ENCODE measurements at places on chromosomes 12 and 14.

- no peak for DNase-seq
These were observed 148.7 kb upstream of the KRR1 start for GRCh38 chr12:75660107-75660530.

DNA sequence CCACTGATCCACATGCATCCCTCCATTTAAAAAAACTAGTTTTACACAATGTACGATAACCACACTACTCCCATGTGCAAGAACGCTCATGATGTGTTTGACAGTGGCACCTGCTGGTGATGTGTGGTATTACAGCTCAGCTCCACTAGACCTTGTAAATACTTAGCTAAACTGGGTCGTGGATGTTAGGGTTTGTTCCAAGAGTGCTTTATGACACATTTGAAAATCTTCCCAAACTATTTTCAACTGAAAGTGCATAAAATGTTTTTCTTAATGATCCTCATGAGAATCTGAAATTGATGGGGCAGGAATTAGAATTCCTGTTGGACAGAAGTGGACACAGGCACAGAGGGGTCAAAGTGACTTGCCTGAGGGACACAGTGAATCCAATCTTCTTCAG lies 99.2 kb downstream of the SCARB1 start:
- no peak for DNase-seq

- DNase-seq, result no peak
These were observed 32.3 kb downstream of the DDX51 start for GRCh38 chr12:132111654-132112304.

GRCh38 chr12:110281549-110282299 lies 677 bp downstream of the ATP2A2 start:
- DNase-seq, result peak; percentile 61

GRCh38 chr12:63870838-63871237 lies 26.3 kb downstream of the SRGAP1 start:
- no peak for DNase-seq

DNA sequence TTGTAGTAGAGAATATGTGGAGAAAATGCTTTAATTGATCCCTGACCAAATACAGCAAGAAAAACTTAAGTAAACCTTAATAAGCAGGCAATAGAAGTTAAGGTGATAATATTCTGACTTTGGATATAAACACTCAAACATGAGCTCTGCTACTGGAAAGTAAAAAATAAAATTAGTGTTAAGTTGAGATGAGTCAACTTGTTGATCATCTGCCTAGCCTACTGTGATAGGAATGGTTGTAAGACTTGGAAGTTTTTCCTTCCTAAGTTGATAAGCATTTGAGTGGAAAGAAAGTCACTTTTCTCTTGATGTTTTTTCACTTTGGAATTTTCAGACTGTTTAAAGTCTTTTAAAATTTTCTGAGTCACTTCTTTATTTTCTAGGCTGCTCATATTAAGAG lies 26.0 kb downstream of the ADIPOR2 start:
- no peak for DNase-seq

DNA sequence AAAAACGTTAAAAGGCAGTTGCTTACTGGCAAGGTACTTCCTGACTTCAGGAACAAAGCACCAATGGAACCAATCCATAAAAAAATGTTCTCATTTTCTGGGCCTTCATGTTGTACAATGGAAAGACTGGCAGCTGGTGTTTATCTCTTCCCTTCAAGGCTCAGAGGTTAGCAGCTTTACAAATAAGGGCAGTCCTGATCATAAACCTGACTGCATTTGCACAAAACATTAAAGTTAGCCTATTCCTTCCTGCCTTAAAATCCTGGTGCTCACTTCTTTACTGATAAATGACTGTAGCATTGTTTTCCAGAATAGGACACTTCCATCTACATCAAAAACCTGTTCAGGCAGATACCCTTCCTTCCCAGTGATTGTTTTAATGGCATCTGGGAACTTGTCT lies 19.2 kb downstream of the IL26 start:
- DNase-seq, result no peak

GRCh38 chr12:7122811-7123769 lies 5.6 kb downstream of the RBP5 start:
- peak; percentile 44 for DNase-seq

- DNase-seq, result no peak
These were observed 91.6 kb upstream of the PAWR start for GRCh38 chr12:79782172-79782900.

DNA sequence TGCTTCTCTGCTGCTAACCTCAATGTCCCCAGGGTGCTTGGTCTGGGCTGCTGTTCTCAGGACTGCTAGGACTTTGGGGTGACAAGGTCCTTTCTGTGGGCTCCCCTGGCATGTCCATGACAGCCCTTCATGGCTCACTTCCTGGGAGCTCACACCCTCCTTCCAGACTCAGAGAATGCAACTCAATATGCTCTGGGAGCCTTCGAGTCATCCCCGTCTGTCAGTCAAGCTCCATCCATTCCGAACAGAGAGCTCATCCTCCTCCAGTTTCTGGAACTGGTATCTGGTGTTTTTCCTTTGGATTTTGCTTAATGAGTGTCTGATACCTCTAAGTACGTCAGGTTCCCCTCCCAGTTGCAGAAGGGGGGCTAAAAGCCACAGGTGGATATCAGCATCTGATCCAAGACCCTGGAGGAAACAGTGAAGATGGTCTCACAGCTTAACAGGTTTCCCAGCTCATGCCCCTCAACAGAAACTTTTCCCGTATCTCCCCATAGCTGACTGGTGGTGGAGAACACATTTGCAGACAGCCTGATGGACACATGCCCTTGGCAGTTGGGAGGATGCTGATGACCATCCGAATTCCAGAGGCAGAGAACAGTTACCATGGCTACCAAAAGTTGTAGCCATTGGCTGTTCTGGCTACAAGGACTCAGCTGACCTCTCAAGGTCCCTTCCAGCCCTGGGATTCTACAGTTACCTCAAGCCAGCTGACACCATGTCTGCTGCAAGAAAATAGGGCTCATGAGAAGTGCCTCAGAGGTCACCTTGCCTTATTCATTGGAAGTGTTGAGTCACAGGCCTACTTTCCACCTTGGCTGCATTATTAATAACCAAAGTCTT lies 9.5 kb upstream of the RAB35 start:
- DNase-seq, result no peak

DNA sequence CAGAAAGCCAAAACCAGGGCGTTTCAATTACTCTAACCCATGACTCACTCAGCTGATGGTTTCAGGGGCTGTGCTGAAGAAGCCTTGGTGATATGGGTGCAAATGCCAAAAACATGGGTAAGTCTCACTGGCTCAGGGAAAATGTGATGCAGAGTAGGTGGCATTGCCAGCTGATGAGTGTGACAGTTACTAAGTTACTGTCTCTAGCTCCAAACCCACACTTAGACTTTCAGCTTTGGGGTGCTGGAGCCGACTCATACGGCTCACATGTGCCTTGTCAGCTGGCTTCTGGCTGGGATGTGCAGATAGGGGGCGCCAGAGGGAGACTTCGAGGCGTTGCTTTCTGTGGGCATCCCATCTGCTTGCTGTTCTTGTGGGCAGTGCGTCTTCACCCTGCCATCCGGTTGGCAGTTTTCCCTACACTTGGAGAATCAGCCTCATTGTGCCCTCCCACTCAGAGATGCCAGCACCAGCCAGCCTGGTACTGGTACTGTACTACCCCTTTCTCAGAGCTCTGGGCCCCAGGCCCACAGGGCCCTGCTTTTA lies 11.1 kb upstream of the KRT7 start:
- DNase-seq, result peak; percentile 28

DNA sequence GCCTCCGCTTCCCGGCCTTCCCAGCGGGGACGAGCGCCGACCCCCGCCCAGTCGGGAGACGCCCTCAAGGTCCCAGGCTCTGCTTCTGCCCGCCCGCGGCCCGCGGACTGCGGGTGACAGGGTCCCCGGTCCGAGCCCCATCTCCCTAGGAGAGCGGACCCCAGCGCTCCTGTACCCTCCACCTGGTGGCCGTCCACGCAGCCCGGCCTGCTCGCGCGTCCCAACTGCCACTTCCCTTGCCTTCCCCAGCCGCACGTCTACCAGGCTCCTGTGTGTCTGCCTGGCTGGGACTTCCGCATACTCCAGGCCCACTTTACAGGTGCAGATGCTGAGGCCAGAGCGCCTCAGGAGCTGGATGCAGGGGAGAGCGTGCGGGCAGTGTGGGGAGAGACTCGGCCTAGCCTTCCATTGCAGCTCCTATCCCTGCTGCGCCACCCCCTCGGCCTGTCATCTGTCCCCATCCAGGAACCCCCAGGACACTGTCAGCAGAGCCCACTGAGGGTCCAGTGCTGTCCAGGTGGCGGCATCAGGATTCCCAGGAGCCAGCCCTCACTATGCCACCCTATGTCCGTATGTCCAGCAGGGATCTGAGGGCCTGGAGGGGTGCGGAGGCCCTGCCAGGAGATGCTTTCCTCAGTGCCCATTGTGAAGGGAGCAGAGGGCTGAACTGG lies 8.0 kb upstream of the ANKRD9 start:
- DNase-seq, result peak; percentile 34

DNA sequence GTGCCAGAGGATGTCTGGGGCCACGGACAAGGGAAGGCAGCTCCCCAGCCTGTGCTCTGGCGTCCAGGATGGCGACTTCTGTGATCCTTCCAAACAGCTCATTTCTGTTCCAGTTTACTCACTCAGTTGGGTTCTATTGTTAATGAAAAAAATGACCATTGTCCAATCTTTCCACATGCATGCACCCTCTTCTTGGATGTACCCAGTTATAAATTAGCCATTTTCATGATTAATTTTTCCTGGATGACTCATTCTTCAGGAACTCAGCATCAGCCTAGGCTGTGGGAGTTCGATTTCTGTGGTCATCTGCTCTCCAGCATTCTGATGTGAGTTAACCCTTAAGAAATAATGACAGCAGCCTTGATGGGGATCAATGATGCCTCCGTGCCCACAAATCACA lies 926.8 kb downstream of the BCL11B start:
- no peak for DNase-seq

DNA sequence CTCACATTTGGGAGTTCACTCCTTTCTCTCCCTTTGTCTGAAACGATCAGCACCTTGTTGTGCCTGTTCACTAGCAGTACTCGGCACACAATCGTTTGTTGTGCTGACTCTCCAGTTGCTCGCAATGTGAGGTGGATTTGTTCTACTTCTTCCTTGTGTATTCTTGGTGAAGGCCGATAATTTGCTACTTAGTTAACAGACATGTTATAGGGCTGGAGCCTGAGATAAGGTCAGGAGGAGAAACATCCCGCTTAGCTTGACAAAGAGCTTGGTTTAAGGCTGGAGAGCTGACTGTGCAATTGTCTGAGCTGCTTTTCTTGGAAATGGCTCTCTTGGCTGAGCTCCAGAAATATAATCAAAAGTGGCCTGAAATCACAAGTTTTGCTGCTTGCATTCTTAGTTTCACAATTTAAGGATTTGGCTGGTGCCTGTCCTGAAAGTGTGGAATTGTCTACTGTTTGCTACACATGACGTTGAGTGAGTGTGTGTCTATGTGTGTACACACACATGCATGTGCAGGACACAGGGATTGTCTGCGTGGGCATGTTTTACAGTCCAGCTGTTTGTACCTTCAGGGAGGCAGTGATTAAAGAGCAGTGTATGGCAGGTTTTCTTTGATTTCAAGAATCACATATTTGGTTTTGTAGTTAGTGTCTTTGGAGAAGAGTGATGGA lies 77.7 kb downstream of the ARF6 start:
- DNase-seq, result peak; percentile 51

DNA sequence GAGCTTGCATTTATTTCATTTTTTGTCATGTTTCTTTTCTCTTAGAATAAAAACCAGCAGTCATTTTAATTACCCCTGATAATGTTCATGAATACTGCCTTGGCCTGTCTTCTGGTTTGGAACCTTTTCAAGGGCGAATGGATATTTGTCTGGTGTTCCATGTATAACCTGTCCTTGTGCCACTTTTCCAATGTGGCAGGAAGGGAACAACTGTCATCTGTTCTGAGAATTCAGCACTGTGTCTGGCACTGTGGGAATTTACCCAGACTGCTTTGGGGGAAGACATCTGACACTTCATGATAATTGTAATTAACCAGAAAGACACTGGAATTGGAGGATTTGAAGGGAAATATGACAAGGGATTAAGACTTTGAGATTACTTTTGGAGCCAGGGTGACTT lies 352.8 kb downstream of the APAF1 start:
- DNase-seq, result no peak

DNA sequence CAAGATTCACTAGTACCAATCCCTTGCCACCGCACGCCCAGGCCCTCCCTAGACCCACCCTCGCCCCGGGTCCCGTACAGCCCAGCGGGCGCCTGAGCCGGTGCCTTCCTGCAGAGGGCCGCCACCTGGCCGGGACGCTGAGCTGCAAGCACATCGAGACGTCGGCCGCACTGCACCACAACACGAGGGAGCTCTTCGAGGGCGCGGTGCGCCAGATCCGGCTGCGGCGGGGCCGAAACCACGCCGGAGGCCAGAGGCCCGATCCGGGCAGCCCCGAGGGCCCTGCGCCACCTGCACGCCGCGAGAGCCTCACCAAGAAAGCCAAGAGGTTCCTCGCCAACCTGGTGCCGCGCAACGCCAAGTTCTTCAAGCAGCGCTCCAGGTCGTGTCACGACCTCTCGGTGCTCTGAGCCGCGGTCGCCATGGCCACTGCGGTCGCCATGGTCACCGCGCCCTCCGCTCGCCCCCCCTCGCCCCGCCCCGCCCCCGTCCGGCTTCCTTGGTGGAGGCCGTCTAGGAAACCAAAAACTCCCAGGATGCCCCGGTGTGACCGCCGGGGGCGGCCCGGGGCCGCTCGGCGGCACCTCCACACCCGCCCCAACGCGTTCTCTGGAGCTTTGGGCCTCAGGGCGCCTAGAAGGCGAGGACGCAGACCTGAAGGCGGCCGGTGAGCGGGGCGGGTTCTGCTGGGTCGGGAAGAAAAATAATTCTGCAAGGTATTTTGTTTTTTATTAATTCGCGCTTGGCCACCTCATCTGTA lies 3.7 kb downstream of the REM2 start:
- DNase-seq, result peak; percentile 85
